Hematopoietic multipotent progenitor cell treated with erythropoietin and hydrocortisone succinate and interleukin-3 and kit ligand, for 4 days (in vitro differentiated cells): ENCODE measurements at places on chromosomes 7 and 10.

- no peak for DNase-seq
These were observed 275.8 kb downstream of the CACNA2D1 start for GRCh38 chr7:82167558-82168314.

- peak; percentile 71 for DNase-seq
These were observed 868 bp downstream of the TIAL1 start for GRCh38 chr10:119595676-119596515.

DNA sequence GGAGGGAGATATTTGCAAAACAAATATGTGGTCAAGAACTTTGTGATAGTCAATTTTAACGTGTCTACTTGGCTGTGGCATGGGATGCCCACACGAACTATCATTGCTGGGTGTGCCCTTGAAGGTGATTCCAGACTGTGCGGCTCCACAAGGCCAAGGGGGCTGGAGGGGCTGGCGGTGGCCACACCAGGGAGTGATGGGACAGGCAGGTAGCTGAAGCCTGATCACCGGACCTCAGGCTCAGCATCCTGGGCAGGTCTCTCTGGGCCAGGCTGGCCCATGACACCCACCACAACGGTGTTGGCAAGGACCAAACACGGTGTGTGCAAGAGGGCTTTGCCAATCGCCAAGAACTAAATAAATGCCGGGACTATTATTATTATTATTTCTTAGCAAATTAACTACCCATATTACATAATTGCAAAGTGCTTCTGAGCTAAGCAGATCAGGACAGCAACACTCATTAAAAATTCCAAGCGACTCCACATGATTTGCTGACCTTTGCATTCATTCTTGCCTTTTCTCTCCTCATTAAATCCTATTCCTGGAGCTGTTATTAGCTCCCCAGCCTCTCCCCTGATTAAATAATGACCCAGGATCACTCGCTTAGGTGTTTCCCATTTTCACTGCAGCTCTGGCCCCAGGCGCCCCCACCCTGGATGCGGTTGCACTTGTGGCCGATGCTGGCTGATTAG lies 35.4 kb upstream of the PPP2R2D start:
- no peak for DNase-seq

- no peak for DNase-seq
These were observed 390.7 kb downstream of the ARL4A start for GRCh38 chr7:13078105-13078504.

GRCh38 chr7:423312-424260 lies 96.1 kb downstream of the PDGFA start:
- DNase-seq: no peak

DNA sequence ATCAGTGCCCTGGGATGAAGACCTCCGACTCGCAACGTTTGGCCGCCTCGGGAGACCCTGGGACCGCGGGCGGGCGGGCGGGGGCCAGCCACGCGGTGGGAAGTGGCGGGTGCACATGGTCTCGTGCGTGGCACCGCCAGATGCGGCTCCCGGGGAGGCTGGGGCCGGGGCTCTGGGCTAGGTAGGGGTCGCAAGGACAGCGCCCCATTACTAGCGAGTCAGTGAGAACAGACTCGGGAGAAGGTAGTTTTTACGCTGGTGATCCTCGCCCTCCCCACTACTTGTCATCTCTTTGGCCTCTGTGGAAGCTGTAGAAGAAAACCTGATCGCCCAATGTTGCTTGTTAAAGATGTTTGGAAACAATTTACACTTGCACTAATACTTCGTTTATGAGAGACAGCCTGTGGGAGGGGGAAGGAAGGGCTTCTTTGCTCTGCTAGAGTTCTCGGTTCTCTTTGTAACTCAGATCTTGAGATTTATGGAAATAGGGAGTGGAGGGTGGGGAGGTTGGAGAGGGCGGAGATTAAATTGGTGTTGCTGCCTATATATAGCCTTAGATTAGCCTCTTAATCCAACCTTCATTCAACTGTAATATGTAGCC lies 591 bp downstream of the BZW2 start:
- peak; percentile 63 for DNase-seq

GRCh38 chr10:31528831-31529230 lies 209.8 kb downstream of the ZEB1 start:
- DNase-seq: no peak

DNA sequence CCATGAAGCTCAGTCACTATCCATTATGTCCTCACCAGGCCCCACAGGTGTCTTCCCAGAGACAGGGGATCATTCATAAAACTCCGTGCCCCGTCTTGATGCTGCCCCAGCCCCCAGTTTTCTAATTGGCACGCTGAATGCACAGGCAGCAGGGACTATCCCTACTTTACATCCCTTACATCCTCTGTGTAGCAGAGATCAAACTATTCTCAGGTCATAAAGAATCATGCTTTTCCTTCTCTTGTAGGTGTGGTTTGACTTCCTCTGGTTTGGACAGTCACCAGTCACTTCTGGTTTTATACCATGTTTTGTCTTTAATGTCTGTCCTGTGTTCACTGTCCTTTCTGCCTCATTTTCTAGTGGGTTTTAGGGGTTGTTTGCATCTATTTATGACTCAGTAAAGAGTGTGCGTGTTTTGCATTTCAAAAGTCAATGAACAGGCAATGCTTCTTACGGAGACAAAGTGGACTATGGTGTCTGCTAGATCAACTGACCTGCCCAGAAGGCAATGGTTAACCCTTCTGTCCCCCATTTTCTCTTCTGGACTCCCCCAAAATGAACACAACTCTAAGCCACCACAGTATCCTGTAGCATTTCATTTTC lies 140.4 kb upstream of the NPVF start:
- DNase-seq: no peak

- no peak for DNase-seq
These were observed 816 bp downstream of the UCMA start for GRCh38 chr10:13233358-13233757.

DNA sequence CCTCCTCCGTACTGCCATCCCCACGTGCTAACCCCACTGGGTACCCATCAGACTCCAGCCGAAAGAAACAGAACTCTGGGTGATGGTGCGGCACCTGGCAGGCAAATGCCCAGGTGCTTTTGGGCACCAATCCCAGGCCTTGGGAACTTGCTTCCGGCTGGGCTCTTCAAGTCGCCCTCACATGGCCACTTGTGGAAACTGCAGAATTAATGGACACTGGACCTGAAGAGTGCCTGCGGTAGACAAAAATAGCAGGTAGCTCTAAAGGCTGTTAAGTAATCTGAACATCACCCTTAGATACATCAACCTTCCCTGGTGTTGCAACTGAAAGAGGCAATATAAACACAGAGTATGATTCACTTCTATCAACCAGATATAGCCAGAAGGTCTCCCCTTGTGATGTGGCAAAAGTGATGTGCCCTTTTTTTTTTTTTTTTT lies 644.4 kb downstream of the GRM8 start:
- peak; percentile 33 for DNase-seq

DNA sequence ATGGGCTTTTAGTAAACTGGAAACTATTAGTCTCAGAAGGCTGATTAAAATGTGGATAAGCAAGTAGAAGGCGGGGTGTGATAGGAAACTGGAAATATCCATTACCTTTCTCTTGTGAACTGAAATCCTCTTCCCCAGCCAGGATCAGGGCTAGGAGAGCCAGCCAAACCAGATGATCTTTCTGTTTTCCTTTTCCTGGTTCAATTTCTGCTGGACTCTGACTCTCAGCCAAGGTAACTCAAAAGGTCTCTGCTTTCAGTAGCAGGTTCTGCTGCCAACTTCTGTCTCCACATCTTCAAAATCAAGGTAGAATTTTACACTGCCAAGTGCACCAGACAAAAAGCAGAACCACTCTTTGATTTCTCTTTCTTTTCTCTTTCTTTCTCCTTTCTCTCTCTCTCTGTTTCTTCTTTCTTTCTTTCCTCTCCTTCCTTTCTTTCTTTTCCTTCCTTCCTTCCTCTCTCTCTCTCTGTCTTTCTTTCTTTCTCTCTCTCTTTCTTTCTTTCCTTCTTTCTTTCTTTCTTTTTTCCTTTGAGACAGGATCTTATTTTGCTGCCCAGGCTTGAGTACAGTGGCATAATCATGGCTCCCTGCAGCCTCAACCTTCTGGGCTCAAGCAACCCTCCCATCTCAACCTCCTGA lies 30.8 kb downstream of the OTUD1 start:
- DNase-seq: no peak

DNA sequence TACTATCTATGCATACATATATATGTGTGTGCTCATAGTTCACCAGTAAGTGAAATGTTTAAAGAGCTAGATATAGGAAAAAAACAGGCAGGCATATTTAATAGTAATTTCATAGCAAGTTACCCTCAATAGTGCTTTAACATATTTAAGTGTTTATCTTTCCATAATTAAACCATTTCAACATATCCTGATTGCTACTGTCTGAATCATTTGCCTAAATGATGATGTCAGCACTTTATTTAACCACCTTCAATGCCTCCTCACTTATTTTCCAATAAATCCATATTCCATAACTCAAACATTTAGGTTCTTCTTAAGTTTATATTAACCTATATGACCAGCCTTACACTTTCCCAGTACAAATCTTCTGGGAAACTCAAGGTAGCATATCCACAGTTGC lies 601.1 kb downstream of the ARL4A start:
- no peak for DNase-seq

GRCh38 chr7:118836933-118837332 lies 612.4 kb downstream of the ANKRD7 start:
- no peak for DNase-seq

DNA sequence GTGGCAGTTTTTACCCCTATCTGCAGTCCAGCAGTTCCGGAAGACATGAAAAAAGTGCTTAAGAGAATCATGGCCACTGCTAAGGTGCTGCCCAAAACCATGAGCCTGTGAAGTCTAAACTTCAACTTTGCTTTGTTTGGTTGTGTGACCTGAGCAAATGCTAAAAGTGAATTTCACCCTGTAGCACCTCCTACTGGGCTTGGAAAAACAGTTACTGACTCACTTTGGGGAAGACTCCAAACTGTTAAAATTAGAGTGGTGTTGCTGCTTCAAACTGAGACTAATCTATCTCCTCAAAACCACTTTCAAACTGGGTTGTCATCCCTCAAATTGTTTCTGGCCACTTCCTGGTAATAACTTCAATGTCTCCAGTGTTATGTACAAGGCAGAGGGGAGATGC lies 21.3 kb downstream of the MKX start:
- peak; percentile 15 for DNase-seq

DNA sequence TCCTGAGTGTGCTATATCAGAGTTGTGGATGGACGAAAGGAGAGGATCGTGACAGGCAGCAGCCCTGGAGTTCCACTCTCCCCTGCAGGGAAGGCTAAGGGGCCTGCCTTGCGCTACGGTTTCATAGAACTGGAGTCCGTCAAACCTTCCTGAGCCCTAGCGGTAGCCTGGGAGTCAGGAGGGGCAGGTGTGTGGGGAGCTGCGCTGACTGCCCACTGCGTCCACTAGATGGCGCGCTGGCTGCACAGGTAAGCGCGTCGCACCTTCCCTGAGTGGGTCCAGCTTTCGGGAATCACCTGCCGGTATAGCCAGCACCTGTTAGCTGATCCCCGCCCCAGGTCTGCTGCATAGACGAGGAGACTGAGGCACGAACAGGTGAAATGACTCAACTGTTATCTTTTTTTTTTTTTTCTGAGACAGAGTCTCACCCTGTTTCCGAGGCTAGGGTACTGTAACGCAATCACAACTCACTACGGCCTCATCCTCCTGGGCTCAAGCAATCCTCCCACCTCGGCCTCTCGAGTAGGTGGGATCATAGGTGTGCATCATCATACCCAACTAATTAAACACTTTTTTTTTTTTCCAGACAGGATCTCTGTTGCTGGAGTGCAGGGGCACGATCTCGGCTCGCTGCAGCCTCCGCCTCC lies 20.2 kb upstream of the BAIAP2L1 start:
- peak; percentile 48 for DNase-seq

GRCh38 chr10:74922921-74923320 lies 96.5 kb downstream of the KAT6B start:
- DNase-seq: no peak

DNA sequence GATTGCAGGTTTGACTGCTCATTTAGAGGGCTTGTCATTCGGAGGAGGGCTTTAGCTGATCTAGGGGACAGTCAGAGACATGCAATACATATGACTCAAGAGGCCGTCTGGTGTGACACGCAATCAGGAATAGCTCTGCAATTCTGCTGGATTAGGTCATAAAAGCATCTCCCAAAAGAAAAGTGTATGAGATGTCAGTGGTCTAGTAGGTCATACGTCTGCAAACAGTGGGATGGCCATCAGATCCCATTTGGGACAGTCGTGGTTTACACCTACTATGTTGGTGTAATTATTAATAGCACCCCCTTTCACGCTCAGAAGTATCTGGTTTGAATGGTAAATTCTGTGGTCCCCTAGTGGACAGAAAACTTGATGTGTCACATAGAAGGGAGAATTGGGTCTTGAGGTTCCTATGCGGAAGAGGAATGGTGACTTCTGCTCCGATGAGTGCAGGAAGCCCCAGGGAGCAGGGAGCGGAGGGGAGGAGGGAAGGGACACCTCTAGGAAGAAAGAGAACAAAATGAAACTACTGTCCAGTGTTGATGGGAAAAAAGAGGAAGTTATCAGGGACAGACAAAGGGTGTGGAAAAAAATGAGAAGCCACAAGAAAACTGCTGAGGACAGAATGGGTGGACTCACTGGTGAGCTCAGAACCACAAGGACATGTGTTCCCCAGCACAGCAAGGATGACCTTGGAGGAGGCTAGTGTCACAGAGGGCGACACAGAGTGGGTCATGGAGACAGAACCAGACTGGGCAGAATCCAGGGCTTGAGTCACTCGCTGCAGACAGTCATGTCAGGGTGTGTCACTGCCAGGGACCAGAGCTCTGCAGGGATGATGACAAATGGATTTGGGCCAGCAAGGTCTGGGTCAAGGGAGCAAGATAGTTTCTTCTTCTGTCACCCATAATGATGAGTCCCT lies 59.9 kb downstream of the MAP3K8 start:
- DNase-seq: peak; percentile 94

- peak; percentile 92 for DNase-seq
These were observed 96.4 kb downstream of the CUX1 start for GRCh38 chr7:101913851-101914250.

GRCh38 chr7:10483671-10484070 lies 490.0 kb upstream of the PHF14 start:
- DNase-seq: peak; percentile 3

DNA sequence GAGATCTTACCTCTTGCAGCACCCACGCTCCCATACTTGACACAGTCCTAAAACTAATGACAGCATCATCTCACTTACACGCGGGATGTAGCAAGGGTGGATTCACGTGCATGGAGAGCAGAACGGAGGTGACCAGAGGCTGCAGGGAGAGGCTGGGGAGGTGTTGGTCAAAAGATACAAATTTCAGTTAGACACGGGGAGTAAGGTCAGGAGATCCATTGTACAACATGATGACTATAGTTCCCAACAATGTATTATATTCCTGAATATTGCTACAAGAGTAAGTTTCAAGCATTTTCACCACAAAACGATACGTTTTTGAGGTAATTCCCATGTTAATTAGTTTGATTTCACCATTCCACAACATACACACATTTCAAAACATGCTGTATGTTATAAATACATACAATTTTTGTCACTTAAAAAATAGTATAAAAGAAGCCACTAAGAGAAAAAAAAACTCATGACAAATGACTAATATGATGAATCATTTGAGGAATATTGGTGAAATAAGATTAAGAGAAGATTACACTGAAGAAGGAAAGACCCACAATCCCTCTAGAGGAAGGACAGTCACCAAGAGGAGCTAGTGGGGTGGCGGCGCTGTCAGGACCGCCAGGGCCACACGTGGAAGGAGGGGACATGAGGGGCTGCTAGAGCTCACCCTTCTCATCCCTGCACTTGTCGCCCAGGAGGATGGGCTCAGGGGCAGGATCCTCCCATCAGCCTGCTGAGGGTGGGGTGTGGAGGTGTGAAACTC lies 49.4 kb upstream of the EGFR start:
- DNase-seq: no peak
